CD4-positive, alpha-beta T cell treated with Interferon alpha-2 for 1 hour (primary cell): ENCODE measurements at places on chromosomes 11 and 22.

- DNase-seq, result peak; percentile 5
These were observed 373.6 kb upstream of the DDI1 start for GRCh38 chr11:103662880-103663279.

- DNase-seq, result no peak
These were observed 60.8 kb upstream of the CCDC179 start for GRCh38 chr11:22920939-22921565.

DNA sequence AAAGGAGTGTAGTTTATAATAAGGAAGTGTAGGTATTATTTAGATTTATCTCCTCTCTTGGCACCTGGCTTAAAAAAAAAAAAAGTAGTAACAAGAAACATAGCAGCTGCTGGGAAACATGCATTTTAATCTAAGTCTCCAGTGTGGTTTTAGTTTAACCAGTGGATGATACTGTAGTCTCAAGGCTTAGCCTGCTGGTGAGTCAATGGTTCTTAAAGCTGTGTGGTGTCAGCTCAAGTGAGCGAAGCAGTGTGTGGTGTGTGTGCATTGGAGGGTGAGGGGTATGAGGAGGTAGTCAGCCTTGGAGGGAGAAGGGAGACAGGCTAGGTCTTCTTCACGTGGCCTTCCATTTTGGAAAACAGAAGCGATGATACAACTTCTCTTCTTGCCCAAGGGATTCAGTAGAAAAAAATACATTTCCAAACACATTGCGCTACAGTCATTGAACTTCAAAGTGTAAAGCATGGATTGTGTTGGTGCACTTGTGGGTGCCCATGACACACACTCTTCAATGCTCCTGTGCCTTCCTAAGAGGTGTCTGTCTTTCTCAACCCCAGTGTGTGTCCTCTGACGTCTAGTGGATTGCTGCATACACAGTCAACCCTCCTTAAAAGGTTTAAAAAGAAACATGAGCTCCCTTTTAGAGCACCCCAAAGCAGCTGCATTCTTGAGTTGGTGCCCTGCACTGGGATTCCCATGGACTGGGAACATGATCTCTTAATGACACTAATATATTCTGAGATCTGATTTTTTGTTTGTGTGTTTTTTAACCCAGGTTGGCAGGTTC lies 40.1 kb downstream of the ZBTB16 start:
- no peak for DNase-seq

DNA sequence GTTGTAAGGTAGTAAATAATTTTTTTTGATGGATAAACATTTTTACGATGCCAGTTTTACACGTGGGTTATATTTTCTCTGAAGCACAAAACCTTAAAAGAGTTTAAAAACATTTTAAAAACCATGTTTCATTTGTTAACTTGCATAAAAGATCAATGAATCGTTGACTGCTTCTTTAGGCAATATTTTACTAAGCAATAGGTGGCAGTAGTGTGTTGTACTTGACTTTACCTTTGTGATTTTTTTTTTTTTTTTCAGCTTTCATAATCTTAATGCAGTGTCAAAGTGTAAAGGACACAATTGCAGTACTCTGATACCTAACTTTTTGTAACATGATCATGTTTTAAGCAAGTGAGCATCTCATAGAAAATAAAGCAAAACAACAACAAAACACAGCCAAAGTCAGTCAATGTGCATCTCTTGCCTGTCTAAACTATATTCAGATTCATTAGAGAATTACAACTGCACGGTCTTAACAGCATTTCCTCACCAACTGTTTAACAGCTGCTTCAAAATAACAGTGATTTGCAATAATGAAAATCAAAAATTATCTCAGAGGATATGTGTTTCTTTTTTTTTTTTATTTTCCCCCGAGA lies 27.7 kb downstream of the DNAJC24 start:
- DNase-seq, result peak; percentile 38

GRCh38 chr11:25787416-25787815 lies 544.5 kb upstream of the ANO3 start:
- no peak for DNase-seq

- no peak for DNase-seq
These were observed 21.3 kb downstream of the TNKS1BP1 start for GRCh38 chr11:57303280-57303989.

- DNase-seq, result no peak
These were observed 9.0 kb upstream of the DRD2 start for GRCh38 chr11:113484223-113484622.

DNA sequence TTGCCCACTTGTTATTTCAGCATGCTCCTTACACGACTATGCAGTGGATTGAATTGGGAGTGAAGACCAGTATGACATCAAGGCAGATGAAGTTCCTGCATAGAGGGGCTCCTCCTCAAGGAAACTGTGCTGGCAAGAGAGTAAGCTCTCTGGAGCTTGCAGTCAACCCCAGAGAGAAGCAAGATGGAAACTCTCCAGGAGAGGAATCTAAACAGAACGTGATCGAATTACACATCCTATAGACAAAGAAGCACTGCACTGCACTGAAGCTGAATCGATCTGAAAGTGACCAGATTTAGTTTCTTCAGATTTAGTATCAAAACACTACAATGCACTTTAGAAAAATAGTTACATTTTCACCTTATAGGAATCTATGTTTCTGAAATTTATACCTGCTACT lies 947.7 kb upstream of the TENM4 start:
- DNase-seq, result no peak

DNA sequence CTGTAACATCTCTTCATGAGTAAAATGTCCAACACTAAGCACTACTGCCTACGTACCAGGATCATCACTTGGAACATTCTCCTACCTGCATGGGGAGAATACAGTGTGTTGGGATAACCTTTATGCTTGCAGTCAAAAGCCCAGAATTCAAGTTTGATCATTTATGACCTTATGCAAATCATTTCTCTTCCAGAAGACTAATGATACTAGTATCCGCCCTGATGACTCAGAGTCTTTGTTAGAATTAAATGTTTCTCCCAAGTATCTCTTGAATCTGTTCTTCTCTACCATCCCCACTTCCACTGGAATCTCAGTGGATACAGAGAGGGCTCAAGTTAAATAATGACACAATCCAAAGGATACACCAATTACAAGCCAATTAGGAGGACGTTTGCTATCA lies 12.4 kb downstream of the MAJIN start:
- no peak for DNase-seq

DNA sequence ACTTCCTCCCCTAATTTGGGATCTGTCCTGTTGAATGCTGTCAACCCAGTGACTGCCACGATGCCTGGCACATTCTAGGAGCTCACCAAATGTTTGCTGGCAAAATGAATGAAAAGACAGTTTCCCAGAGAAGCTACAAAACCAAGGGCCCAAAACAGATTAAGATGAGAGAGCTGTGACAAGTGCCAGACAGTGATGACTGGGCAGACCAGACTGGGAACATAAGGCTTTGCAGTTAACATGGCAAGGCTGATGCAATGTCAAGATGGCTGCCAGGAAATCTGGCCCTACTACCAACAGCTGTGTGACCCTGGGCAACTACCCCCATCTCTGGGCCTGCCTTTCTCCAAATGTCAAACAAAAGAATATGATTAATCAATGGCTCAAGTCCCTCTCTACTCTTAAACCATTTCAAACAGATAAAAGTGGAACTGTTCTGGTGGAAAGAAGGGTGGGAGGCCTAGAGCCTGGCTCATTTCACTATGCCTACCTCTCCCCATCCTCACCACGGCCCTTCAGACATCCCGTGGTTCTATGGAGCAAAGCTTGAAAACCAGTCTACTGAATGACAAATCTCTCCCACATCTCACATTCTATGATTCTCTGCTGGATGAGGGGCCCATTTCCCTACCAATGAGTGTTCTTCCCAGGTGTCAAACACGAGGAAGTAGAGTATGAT lies 12.8 kb downstream of the AP1B1 start:
- no peak for DNase-seq

- no peak for DNase-seq
These were observed 12.1 kb upstream of the RAC2 start for GRCh38 chr22:37256075-37256726.

DNA sequence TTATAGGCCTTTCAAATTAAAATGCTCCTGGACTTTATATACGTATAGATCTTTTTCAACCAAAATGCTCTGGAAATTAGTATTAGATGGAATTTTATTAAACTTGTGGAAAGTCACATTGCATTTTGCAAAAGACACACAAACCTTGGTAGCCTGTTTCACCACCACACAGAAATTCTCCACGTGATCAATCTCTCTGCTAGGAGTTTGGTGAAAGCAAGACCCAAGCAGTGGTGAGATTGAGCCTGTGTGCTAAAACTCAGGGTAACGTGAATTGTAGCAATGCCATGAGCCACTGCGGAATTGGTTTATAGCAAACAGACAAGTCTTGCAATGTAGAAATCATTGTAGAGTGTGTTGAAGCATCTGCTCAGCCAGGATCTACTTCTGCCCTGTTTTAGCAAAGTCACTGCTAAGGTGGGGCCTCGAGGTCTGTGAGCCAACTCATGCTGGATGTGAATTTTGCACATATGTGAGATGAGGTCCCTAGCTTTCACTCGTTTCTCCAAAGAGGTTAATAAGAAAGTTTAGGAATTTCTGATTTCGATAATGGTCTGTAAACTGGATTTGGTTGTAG lies 184.8 kb downstream of the DBX1 start:
- DNase-seq, result no peak

DNA sequence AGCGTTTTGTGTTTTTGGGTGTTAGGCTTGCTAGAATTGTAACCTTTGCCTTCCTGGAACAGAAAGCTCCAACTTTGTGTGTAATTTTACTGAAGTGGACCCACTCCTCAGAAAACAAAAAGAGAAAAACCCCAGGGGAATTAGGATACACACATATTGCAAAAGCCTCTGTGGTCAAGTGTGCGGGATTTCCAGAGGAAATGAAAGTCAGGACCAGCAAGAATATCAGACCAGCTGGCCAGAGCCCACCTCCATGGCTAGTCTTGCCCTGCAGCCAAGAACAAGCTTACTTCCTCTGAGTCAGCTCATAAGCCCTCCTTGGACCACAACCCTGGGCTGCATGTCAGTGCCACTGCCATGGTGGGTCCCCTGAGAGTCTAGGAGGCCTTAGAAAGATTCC lies 37.0 kb upstream of the FTH1 start:
- DNase-seq, result peak; percentile 49
